ENCODE measurements at places on chromosomes 3 and 15.

DNA sequence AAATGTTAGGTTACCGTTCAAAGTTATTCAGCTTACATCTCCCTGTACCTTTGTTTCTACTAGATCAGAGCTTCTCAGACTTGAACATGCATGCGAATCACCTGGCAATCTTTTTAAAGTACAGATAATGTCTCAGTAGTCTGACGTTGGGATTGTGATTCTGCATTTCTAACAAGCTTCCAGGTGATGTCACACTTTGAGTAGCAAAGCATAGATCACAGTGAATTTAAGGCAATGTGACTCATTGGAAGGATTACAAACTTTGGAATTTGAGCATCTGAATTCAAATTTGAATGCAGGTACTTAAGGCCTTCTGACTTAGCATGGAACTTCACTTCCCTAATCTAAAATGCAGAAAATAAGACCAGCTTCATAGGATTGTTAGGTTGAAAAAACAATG is 10.8 kb upstream of the ZMAT3 start:
- peak; percentile 61 for DNase-seq

GRCh38 chr3:158106766-158107471 is 699 bp upstream of the SHOX2 start:
- DNase-seq, result peak; percentile 63

DNA sequence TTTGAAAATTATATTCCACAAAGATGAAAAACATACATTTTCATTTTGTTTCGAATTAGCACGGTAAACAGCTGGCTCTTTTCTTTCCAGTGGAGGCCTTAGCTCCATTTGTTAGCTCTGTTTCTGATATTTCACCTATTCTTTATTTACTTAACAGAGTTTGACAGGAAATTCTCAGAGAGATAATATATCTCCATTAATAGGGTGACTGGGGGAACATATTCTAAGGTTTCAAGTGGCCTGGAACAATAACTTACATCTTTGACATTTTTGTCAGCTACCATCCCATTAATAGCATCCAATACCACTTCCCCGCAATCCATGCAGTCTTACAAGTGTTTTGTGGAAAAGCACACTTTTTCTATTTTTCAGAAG is 577.6 kb upstream of the MDFIC2 start:
- no peak for DNase-seq

DNA sequence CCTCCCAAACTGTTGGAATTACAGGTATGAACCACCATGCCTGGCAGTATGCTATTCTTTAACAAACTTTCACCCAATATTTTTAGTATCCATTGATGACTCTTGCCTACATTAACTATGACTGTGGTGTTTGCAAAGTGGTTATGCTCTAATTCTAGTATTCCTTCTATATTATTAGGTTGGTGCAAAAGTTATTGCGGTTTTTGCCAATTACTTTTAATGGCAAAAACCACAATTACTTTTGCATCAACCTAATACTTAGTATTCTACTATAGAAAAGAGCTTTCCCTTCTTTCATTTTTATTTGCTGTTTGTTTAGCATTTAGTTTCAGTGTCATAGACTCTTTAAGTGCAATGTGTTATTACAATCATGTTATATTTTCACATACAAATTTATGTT is 760.6 kb downstream of the NR2F2 start:
- DNase-seq, result no peak

- peak; percentile 57 for DNase-seq
Observed at GRCh38 chr15:37097144-37097919, 3.0 kb downstream of the MEIS2 start.

- peak; percentile 26 for DNase-seq
Observed at GRCh38 chr15:82585072-82585471, 44.8 kb upstream of the RPS17 start.
